Hypothalamus (tissue), 51 donors: ENCODE measurements at places on chromosomes 6 and 20.

GRCh38 chr6:44966449-44967092 is 361.6 kb upstream of the RUNX2 start:
- DNase-seq = no peak

- no peak for DNase-seq
These were observed 26.7 kb downstream of the MDN1 start for GRCh38 chr6:89792881-89793280.

DNA sequence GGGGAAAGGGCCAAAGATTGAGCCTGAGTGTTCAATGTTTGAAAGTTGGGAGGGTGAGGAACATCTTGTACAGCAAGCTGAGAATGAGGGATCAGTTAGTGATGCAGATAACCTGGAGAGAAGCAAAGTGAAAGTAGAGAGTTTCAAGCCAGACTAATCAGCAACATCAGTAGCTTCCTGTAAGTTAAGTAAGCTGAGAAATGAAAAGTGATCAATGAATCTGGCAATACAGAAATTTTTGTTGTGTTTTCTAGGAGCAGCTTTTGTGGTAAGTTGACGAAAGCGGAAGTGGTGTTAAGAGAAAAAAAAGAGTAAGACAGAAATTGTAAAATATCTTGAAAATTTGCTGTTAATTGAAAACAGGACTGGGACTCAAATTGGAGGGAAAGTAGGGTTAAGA is 855.5 kb upstream of the MAP3K7 start:
- no peak for DNase-seq

- DNase-seq = no peak
These were observed 72.2 kb upstream of the GFRAL start for GRCh38 chr6:55255113-55255512.

- peak; percentile 5 for DNase-seq
These were observed 304.1 kb downstream of the RFPL4B start for GRCh38 chr6:112651239-112651638.

- DNase-seq = no peak
These were observed 15.7 kb upstream of the QKI start for GRCh38 chr6:163398815-163399214.

- DNase-seq = no peak
These were observed 14.7 kb upstream of the TNFAIP3 start for GRCh38 chr6:137852346-137852745.

DNA sequence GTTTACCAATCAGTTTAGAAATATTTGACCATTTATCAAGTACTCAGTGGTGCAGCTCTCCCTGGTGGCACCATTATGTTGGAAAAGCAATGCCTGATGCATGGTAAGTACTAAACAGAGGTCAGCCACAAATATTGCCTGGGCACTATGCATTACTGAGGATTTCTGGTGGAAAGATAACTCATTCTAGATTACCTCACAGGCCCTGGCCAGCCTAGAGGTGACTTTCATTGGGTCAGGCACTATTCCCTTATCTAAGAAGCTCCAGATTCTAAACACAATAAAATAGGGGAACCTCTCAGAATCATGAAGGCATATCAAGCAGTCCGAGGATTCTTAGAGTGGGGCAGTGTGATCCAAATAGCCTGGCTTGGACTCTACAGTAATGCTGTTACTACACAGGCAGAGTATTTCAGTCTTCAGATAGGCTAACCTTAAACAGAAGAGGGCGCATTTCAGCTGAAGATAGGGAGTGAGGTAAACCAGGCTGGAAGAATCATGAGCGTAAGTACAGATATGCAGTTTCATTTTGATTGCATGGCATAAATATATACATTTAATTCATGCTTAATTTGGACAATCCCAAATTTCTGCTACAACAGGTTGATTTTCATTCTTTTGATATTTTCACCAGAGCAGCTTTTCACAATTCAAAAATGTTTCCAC is 12.1 kb downstream of the LGSN start:
- DNase-seq = no peak

DNA sequence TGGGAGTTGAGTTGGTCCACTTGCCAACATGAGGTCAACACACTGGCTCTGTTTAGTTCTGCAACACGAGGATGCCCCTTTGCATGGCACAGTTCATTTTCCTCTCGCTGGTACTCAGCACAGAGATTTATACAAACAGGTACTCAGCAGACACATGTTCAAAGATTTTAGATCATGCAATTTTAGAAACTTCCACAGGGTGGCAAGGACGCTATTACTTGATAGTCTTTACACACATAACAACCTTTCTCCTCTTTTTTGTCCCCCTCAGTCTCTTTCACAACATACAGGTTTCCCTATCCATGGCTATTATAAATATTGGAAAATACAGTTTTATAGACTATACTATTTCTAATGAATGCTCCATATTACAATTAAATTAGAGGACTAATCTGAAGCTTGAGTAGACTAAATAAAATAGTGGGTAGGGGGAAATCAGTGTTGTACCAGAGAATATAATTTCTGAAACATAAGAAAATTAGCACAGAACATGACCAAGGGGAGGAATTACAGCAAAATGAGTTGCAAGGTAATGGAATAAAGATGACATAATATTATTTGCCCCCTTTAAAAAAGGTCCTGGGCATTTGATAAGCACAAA is 331.8 kb upstream of the BTBD3 start:
- no peak for DNase-seq

DNA sequence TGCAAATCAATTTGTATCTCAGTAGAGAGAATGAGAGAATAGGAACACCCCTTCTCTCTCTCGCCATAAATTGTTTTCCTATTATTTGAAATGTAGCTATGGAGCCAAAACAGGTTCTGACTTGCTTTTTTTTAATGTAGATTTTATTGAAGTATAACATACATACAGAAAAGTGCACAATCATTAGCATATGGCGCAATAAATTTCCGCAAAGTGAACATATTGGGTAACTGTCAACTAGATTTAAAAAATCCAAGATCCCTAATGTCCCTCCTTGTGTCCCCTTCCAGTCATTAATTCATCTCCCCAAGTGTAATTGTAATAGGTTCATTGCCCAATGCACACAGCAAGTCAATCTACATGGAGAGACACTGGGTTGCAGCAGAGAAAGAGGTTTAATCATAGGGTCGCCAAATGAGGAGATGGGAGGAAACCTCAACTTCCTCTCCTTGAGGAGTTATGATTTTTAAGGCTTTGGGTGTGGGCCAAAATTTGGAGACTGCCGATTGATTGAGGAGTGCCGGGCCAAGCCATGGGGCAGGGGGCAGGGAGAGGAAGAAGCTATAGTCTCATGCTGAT is 43.3 kb upstream of the TGM3 start:
- DNase-seq = no peak

GRCh38 chr20:52889225-52889624 is 82.9 kb upstream of the TSHZ2 start:
- no peak for DNase-seq

DNA sequence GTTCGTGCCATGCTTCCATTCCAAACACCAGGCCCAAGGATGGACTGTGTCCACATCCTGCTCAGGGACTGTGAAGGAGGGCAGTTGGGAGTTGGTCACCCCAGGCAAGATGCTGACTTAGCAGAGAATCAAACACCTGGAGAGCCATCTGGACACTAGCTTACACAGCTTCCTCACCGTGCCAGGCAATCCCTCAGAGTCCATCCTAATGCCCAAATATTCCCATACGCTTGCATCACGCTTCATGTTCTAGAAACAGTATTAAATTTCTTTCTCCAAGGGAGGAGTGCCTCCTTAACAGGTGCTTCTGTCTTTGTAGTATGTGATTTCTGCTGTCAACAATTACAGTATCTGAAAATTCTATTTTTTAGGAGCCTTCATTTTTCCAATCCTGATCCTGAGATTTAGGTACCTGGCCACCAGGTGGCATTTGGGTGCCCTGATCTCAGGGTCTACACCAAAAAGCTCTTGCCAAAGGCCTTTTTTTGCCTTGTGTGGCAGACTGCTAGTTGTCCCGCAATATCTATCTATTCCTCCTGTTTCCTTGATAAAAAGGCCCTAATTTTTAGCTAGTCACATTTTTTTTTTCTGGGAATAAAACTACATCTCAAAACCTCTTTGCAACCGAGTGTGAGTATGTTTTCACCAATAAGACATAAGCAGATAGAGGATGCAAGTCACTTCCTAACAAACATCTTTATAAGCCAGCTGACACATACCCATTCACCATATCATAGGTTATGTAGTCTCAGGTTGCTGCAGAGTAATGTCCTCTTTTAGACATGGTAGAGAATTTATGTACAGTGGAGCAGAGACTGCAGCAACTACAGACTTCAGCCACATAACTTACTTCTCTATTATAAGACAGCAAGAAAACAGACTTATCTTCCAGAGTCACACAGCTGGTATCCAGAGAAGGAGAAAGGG is 85.0 kb downstream of the PREP start:
- DNase-seq = no peak

DNA sequence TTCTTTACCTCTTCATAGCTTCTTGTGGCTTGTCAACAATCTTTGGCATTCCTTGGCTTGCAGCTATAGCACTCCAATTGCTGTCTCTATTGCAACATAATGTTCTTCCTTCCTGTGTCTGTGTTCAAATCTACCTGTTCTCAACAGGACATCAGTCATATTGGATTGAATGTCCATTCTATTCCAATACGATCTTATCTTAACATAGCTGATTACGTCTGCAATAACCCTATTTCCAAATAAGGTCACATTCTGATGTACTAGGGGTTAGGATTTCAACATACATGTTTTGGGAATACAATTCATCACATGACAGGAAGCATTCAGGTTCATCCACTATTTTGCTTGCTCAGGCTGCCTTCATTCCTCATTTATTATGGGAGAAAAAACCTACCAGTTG is 684.4 kb upstream of the CITED2 start:
- no peak for DNase-seq

GRCh38 chr20:51804754-51805153 is 2.4 kb upstream of the SALL4 start:
- DNase-seq = no peak

GRCh38 chr6:53171605-53172467 is 23.2 kb upstream of the GCM1 start:
- DNase-seq = peak; percentile 69

DNA sequence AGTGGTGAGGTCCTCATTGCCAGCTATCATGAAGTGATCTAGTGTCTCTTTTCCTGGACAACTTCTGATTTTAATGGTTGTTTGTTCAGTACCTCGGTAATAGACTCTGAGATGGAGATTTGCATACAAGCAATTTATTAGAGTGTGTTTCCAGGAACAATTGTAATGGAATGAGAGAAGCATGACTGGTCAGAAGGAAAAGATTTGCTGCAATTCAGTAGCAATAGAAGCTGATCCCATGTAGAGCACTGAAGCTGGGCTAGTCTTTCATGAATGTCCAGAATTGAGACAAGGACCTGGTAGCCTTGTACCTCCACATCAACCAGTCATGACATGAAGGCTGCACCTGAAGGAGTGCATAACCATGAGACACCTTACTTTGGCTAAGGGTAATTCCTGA is 526.5 kb downstream of the NKAIN2 start:
- no peak for DNase-seq

- no peak for DNase-seq
These were observed 107.3 kb downstream of the GMPR start for GRCh38 chr6:16345449-16346330.
